ENCODE measurements at places on chromosomes 3 and 15. TPM values are rescaled to one million over a fixed set of nuclear protein-coding genes. Genes with fewer than 3 reads are reported as not detected.

Gene RFTN1
- 7.9 TPM for total RNA-seq

Gene ZXDC
- 26.8 TPM for total RNA-seq

Gene A4GNT
- not detected for total RNA-seq

Gene ACKR4
- under 0.01 TPM for total RNA-seq

Gene UNC13C
- 10.8 TPM for total RNA-seq

Gene SSR3
- 68.4 TPM for total RNA-seq

Gene HCLS1
- 0.74 TPM for total RNA-seq

Gene CDC25A
- 3.0 TPM for total RNA-seq

Gene APBA2
- total RNA-seq, result 91.7 TPM

Gene HEG1
- total RNA-seq, result 15.0 TPM

Gene SLC15A2
- total RNA-seq, result 9.3 TPM

Gene NR2C2
- 80.6 TPM for total RNA-seq

Gene P2RY1
- 11.6 TPM for total RNA-seq

Gene SH2D7
- total RNA-seq, result not detected

Gene GCSAM
- total RNA-seq, result not detected

Gene GOLGA6L10
- 6.4 TPM for total RNA-seq

Gene ALPK3
- total RNA-seq, result 0.98 TPM

Gene CHAC1
- total RNA-seq, result 2.7 TPM

Gene DPPA2
- total RNA-seq, result not detected
